ENCODE measurements at places on chromosomes 4 and X. TPM values are rescaled to one million over a fixed set of nuclear protein-coding genes. Genes with fewer than 3 reads are reported as not detected.
A peak's percentile ranks its signal among the peaks of the same experiment; 100 is the strongest.

DNA sequence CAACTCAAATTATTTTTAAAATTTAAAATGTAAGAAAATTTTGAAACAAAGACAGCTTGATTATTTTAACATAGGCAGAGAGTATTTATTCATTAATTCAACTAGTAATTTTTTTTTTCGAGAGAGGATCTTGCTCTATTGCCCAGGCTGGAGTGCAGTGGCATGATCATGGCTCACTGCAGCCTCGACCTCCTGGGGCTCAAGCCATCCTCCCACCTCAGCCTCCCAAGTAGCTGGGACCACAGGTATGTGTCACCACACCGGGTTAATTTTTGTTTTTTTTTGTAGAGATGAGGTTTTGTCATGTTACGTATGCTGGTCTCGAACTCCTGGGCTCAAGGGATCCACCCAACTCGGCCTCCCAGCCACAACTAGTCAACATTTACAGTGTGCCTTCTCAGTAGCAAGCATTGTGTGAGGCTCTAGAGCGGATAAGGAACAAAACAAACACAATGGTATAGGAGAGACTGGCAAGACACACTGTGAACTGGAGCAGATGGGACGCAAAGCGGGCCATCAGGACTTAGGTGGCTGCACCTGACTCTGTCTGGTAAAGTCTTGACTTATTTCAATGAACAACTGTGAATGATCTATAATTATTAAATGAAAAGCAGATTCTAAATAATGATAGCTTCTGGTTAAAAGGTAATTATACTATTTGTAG is 21.6 kb downstream of the SETD7 start:
- DNase-seq: no peak

The DUX4 gene
- not detected for total RNA-seq

The PPP1R2C gene
- not detected for total RNA-seq

- DNase-seq: no peak
Observed at GRCh38 chrX:41145920-41146608, 60.8 kb downstream of the USP9X start.

DNA sequence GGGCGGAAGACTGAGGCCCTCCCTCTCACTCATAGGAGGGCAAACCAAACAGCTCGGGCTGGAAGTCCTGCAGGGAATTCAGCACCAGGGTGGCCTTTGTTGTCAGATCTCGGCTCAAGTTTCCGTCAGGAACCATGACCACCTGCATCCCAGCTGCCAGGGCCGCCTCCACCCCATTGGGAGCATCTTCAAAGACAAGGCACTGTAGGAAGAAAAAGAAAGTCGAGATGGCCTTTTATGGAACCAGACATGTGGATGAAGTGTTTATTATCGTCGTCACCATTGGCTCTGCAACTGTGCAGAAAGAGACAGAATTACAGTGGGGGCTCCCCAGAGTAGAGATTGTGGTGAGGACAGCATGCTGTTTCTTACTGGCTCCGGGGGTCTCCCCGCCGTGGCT is 97.2 kb upstream of the STS start:
- DNase-seq: no peak

The STK32B gene
- total RNA-seq: 0.66 TPM

The TXK gene
- 22.0 TPM for total RNA-seq

DNA sequence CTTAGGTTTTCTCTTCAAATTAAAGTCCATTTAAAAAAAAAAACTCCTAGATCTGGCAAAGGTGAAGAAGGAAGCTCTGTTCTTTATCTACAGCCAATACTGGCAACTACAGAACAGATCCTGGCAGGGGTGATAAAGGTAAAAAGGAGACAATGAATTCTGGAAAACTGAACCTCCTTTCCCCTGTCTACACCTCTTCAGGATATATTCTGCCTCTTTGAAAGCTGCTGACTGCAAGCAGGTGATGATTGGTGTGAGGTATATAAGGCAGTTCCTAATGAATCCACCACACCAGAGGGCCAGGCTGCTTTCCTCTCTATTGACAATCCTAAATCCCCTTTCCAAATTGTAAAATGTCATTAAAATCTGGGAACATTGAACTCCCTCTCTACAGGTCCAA is 370.1 kb downstream of the PPP3CA start:
- no peak for DNase-seq

GRCh38 chrX:63652086-63652765 is 132.8 kb downstream of the ARHGEF9 start:
- no peak for DNase-seq

The CTAG1B gene
- not detected for total RNA-seq

The SLC34A2 gene
- total RNA-seq: not detected

The RHOXF2 gene
- not detected for total RNA-seq

DNA sequence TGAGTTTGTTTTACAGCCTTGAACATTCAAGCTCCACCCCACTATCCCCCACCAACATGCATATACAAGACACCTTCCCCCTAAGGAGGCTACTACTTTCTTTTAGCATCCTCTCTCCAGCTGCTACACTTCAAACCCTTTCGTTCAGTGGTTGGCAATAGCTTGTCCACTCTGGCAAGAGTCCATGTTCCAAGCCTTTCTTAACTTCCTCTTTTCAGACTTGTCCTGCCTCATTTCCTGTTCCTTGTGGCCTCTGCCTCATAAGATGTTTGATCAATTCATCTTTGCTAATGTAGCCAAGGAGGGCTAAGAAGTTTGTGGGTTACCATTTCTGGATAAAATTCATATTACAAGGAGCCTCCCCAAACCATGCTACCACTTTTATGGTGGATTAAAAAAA is 20.8 kb upstream of the ZCCHC12 start:
- DNase-seq: no peak

The UCP1 gene
- total RNA-seq: not detected

The CYBB gene
- 200 TPM for total RNA-seq

GRCh38 chr4:128819082-128819742 is 9.7 kb downstream of the JADE1 start:
- DNase-seq: no peak

DNA sequence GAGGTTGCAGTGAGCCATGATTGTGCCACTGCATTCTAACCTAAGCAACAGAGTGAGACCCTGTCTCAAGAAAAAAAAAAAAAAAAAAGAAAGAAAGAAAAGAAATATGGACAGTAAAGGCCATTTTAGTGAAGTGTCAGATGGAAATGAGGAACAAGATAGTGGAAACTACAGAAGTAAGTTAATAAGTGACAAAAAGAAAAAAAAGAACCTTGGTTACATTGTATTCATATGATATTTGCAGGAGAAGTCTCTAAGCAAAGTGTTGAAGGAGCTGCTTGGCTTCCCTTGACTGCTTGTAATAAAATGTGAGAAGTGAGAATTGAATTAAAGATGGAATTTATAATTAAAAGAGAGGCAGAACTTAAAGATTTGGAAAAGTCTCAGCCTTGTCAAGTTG is 73.2 kb downstream of the HOPX start:
- no peak for DNase-seq

DNA sequence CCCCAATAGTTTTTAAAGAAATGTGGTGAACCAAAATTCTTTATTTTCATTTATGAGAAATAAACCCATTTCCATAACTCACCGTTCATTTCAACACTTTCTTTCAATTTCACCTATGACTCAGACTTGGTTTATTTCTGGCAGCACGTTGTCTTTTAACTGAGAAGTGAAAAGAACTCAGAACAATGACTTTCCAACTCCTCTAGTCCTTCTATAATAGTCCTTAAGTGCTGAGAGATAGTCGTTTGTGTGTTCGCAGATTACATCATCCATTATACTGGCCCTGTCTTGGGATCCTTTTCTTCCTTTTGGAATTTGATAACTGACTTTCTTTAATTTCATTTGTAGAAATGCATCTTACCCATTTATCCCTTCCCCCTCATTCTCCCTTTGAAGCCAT is 113.6 kb downstream of the GLUD2 start:
- DNase-seq: no peak

The EDNRA gene
- 14.9 TPM for total RNA-seq

The SRP72 gene
- 97.7 TPM for total RNA-seq

DNA sequence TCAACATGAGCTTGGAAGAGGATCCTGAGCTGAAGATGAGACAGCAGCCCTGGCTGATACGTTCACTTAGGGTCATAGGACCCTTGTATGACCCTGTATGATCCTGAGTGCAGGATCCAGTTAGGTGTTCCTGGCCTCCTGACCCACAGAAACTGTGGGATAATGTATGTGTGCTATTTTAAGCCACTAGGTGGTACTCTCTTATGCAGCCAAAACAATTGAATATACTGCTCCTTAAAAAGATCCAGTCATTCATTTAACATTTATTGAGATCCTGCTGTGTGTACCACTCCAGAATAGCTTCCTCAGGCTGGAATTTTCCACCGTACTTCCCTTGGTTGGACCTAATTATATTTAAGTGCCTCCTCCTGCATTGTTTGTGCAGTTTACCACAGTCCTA is 167.1 kb downstream of the AMELX start:
- DNase-seq: no peak

The FAM149A gene
- total RNA-seq: 2.2 TPM

DNA sequence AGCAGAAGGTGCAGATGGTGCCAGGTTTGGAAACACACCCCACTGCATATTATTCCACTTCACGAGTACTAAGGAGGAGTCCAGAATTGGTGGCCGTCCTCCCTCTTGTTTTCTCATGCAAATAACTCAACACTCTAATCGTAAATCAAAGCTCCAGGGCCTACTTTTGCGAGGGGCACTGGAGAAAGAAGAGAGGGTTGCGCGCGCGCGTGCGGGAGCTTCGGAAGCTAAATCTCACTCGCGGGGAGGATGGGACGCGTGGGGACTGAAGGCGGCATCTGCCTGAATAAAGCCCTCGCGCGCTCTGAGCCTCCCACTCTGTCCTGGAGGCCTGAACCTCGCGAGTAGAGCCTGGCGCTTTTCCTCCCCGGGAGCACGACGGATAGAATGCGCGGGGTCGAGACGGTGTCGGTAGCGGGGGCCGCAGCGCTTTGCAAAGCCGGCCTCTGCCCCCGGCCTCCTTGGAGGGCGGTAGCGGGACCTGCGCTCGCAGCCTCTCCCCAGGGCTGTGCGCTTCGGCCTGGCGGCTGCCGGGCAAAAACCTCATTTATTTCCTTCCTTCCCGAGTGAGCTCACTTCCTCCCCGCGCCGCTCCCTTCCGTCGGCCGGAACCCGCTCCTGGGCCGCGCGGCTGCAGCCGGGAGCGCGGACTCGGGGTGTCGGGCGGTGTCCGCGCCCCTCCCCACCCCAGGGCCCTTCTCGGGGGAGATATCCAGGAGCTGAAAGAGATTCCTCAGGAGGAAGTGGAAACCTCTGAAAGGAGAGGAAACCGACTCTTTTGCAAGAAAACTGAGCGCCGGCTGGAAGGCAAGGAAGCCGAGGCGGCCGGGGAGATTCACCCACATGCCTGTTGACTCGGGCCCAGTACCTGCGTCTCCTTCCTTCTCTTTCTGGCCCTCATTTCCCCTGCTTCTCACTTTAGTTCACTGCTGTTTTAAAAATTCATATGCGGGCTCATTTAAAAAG is 20.7 kb downstream of the HAND2 start:
- no peak for DNase-seq

DNA sequence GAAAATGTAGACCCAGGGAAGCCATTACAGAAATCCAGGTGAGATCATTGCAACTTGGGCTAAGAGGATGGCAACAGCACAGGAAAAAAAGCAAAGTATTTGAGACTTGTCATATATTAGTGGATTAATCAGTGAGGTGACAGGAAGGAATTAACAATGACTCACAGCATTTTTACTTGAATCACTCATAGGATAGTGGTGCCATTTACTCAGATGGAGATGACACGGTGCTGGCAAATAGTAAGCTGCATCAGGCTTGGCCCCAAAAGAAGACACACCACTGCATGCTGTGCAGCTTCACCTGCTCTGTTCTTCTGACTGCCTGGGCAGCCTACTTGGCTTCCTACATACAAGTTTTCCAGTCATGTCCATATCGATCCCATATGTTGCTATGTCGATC is 144.8 kb downstream of the FRYL start:
- no peak for DNase-seq

DNA sequence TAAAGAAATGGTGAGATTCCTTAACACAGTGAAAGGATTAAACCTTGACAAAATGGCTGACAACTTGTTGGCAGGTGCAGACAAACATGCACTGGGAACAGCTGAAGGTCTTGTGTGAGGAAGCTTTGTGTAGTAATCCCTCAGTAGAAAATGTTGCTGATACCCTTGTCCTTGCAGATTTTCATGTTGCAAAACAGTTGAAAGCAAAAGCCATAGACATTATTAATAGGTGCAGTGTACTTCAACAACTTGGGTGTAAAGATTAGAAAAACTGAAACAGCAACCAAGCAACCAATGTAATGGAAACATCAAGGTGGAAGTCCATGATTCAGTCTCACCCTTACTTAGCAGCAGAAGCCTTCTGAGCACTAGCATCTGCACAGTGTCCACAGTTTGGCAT is 29.8 kb downstream of the UGT2B7 start:
- DNase-seq: no peak

The WDR17 gene
- 4.2 TPM for total RNA-seq

DNA sequence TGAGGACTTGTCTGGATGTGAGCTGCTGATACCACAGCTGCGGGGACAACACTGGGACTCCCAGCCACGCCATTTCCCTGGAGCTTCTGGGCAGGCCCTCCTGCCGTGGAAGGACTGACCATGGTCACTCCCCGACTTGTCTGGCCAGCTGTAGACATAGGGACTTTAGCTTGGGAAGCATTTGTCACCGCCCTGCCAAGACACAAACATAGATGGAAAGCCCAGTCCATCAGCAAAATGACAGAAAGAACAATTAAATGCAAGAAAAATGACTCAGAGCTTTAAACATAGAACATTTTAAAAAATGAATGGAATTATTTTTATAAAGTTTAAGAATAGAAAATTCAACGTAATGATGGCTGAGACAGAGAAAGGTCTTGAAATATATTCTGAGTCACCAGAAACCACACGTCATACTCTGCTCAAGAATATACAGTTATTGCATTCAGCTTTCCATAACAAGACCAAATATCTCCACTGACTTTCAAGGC is 107.6 kb upstream of the CBR4 start:
- no peak for DNase-seq

The MAP7D3 gene
- total RNA-seq: 11.7 TPM

- peak; percentile 58 for DNase-seq
Observed at GRCh38 chr4:8747467-8748235, 124.0 kb downstream of the HMX1 start.

GRCh38 chr4:185965426-185966384 is 103.3 kb upstream of the TLR3 start:
- DNase-seq: no peak

DNA sequence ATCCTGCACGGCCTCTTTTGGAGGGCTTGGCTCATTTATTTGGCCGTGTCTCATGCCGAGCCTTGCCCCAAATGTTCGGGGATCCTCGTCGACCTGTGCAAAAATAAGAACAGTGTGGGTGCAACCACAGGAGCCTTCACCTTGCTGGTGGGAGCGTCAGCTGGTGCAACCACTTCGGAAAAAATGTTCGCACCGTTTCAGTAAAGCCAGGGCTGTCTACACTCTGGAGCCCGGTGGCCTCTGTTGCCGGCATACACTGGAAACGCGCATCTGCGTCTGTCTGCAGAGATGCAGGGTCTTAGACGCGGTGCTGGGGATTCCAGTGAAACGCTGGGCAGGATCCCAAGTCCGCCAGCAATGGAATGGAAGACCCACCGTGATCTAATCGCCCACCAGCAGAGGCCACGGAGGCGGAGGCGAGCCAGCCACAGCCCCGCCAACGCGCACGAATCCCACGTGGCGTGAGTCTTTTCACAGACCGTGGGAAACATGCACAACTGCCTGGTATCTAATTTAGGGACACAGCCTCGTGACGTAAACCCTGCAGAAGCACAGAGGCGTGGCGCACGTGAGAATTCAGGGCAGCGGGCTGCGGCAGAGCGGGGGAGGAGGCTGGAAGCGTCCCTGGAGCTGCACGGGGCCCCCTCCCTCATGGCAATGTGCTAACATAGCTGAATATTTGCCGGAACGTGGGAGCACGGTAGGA is 13.8 kb upstream of the MXD4 start:
- peak; percentile 61 for DNase-seq

Data from spleen (tissue), 13 donors.